ENCODE measurements at places on chromosomes 13 and 19. TPM values are rescaled to one million over a fixed set of nuclear protein-coding genes. Genes with fewer than 3 reads are reported as not detected.

GRCh38 chr13:38888309-38888708, 102.3 kb downstream of the STOML3 start:
- DNase-seq = peak; percentile 6

GRCh38 chr19:4542896-4543841, 3.3 kb upstream of the LRG1 start:
- DNase-seq = no peak

GRCh38 chr19:48873476-48874302, 1.5 kb downstream of the PPP1R15A start:
- peak; percentile 17 for DNase-seq

DNA sequence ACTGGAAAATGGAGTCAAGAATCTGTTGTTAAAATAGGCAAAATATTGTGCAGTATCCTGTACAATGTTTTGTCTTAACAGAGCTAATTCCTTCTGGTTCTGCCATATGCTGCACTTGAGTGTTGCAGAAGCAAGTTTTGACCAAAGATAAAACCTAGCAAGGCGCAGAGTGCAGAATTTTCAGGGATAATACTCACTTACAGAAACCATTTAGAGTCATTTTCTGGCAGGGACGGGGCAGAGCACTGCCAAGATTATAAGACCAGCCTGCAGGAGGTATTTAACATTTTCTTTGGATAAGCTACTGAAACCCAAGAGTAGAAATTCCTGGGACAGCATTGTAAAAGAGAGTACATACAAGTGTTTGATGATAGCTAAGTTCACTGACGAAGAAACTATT, 159.5 kb upstream of the EDNRB start:
- DNase-seq = no peak

The PDX1 gene
- total RNA-seq = not detected

The ZNF441 gene
- 5.0 TPM for total RNA-seq

Measured in activated CD4-positive, alpha-beta T cell treated with anti-CD3 and anti-CD28 coated beads for 36 hours (primary cell).